ENCODE measurements at places on chromosomes 16 and 17. TPM values are rescaled to one million over a fixed set of nuclear protein-coding genes. Genes with fewer than 3 reads are reported as not detected.

- DNase-seq, result no peak
These were observed 13.7 kb downstream of the GJD3 start for GRCh38 chr17:40350689-40351358.

DNA sequence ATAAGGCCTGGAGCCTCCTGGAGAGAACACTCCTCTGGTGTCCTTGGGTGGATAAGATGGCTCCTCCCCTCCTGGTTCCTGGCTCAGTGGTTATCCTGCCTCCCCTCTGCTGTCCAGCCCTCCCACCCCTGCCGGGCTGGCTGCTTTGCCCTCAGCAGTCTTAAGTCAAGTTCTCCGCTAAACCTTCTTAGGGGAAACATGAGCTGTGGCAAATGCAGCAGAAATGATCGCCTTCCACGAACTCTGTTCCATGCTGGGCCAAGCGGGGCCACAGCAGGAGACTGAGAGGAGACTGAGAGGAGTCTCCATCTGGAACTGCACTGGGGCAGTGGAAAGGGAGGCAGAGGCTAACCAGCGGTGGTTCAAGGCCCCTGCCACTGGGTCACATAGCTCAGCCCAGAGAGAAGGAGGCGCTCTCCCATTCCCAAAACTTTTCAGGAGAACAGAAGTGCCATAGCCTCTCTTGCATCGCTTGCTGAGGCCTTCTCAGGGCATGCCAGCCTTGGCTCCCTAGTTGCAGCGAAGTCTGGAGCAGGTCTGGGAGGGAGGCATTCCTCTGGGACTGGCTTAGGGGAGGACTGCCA lies 26.9 kb downstream of the TNS4 start:
- DNase-seq, result no peak

Gene CTRB2
- total RNA-seq, result 9.1 TPM

- peak; percentile 63 for DNase-seq
These were observed 57.7 kb downstream of the TMEM132E start for GRCh38 chr17:34637041-34637547.

Gene TMEM100
- 24.4 TPM for total RNA-seq

All from aorta (tissue), 5 donors.